Activated T-helper 2 cell treated with anti-CD3 and anti-CD28 coated beads, Interferon-gamma antibody, Interleukin-2, Interleukin-4, amounts not matched to agents 10 μg/mL and 5 μg/mL and 100 μg/mL, durations not matched to agents 14 hours and 24 hours and 36 hours (primary cell): ENCODE measurements at places on chromosomes 6 and 20.

- DNase-seq: peak; percentile 13
Measured at GRCh38 chr6:156776470-156776839, 723 bp upstream of the ARID1B start.

GRCh38 chr6:72746276-72746675 lies 124.4 kb downstream of the KCNQ5 start:
- no peak for DNase-seq

- no peak for DNase-seq
Measured at GRCh38 chr6:47834196-47834595, 52.4 kb downstream of the OPN5 start.

DNA sequence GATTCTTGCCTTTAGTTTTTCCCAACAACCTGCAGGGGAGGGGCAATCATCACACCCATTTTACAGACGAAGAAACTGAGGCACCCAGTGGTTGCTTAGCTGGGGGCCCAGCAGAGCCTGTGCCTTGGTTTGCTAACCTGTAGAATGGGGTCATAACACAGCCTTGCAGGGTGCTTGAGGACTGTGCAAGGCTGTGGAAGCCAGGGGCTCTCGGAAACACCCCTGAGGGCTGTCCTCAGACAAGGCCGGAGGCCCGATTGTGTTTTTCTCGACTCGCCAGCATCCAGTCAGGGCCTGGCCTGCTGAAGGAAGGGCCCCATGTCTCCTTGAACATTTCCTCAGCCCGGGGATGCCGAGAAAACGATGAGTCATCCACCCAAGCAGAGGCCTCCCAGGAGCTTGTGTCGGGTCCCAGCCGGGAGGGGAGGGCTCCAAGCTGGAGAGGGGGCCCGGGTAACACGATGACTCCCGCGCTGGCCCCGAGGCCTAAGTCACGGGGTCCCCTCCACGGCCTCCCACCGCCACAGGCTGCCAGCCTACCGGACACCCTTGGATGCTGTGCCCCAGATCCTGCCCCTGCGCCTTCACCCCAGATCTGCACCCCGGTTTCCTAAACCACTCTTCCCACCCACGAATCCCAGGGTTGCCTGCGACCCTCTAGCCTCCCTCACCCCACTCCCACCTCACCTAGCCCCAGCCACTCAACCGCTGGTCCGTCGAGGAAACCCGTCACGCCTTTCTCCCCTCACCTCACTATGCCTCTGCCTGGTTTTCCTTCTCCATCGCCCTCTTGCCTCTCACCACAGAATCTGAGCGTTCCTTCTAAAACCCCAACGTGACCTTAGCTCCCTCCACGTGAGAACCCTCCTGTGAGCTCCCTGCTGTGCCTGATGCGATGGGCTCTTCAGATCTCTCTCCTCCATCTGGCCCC lies 10.6 kb downstream of the NOL4L start:
- DNase-seq: no peak

GRCh38 chr6:34346175-34347119 lies 46.0 kb downstream of the NUDT3 start:
- no peak for DNase-seq

GRCh38 chr20:25315418-25316210 lies 67.7 kb downstream of the PYGB start:
- DNase-seq: no peak

- DNase-seq: no peak
Measured at GRCh38 chr6:35492974-35493284, 4.0 kb downstream of the TEAD3 start.

DNA sequence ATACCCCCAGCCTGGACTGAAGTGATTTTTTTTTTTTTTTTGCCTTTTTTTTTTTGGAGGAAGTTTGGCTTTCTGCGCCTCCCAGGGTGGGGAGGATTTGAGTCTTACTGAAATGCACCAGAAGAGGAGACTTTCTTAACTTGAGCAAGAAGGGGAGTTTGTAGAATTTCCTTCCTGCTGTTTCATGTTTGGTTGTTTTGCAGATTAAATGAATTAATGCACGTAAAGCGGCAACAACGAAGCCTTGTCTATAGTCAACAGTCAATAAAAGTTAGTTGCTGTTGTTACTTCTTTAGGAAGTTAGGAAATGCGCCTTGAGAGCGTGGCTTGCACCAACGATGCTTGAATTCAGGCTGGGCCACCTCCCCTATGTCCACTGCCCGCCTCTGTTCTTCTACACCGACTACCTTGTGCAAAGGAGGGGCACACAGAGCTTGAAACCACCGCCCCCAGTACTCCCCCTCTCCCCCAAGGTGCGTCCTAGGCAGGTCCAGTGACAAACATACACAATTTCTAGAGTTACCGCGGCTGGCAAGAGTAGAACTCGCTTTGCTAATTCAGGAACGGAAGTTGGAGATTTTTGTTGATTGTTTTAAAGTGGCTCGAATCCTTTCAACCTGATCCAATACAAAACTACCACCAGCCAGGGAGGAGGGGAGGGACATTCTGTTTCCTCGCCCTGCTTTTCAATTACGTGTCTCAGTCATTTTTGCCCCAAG lies 830 bp upstream of the CYP24A1 start:
- no peak for DNase-seq

DNA sequence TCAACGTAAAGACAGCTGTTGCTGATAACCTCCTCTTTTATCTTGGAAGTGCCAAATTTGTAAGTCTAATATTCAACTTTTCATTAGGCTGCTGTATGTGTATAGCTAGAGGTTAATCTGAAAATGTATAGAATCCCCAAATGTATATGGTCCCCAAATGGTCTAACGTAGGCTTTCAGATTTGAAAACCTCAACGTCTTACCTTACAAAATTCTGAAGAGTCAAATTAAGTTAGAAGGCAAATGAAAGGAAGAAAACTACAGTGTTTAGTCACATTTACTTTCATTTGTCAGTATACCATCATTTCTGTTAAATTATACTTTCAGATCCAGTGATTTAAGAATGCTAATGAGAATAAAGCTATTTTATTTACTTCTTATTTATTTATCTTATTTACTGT lies 256.9 kb downstream of the ARHGAP18 start:
- DNase-seq: no peak

- no peak for DNase-seq
Measured at GRCh38 chr6:14202947-14203346, 85.4 kb downstream of the CD83 start.
